IPS-NIHi11 (cell line): ENCODE measurements at places on chromosomes 3 and 15.

- peak; percentile 79 for DNase-seq
Observed at GRCh38 chr15:90648137-90649070, 68.7 kb upstream of the BLM start.

DNA sequence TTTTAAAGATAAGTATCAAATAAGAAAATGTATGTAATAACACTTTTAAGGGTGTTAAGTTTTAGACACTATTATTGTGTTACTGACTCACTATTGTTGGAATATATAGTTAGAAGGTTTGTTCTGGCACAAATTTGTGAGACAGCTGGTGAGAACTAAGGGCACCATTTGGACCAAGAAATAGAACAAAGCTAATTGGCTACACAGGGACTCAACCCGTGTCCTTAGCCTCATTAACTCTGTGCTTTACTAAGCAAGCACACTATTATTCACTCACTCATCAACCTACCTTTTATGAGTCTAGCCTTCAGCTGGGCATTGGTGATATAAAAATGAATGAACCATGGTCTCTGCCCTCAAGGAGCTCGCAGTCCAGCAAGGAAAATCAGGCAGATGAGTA, 4.1 kb upstream of the UNC13C start:
- no peak for DNase-seq

GRCh38 chr15:35932531-35932930, 386.6 kb upstream of the DPH6 start:
- DNase-seq, result no peak

- no peak for DNase-seq
Observed at GRCh38 chr3:146268535-146269219, 17.8 kb upstream of the PLSCR4 start.

DNA sequence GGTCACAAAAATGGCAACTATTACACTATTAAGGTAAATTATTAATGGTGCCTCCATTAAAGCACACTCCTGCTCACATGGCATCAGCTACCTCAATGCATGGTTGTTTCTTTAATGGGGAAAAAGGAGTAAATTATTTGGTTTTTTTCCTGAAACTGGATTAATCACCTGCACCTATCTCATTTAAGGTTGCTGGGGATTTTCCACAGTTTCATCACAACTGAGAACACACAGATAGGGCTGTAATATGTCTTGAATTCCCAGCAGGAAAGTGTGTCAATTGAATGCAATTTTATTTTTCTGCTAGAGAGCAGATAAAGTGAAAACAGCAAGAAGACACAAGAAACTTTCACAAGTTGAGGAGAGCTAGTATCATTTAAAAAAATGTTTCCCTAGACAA, 36.4 kb downstream of the RFTN1 start:
- no peak for DNase-seq

- DNase-seq, result peak; percentile 91
Observed at GRCh38 chr15:67820992-67821783, 4.1 kb upstream of the SKOR1 start.

- DNase-seq, result peak; percentile 54
Observed at GRCh38 chr3:50275996-50276761, 2.7 kb upstream of the LSMEM2 start.

GRCh38 chr3:81521855-81522254, 239.6 kb downstream of the GBE1 start:
- no peak for DNase-seq

DNA sequence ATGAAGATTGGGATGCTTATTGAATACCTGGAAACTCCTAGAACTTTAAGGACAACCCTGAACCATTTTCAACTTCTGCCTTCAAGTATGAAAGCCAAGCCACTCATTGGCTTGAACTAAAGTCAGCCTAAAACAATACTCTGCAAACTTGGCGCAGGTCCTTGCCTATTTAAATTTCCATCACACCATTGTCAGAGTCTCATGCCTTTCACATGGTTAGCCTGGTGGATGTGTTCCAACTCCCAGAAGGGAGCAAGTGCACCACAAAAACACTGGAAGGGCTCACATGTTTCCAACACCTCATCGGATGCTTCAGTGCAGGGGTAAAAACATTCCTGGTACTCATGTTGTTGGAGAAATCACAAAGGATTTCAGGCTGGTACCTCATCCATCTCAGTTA, 511.6 kb upstream of the MDFIC2 start:
- DNase-seq, result no peak

DNA sequence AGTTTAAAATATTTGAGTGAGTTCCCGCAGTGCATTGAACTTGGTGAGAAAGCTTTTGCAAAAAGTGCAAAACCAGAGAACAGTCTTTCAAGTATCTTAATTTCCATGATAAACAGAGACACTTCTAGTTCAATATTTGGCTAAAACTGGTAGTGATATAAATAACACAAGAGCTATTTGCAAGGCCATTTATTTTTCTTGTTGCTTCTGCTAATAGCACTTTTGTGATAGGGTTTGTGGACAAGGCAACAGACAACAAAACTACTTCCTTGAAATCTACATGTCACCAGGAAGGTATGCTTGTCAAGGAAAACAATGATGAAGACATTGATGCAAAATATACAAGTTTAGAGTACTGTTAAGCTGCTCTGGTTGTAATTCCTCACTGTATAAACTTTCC, 1225.1 kb downstream of the OTOL1 start:
- no peak for DNase-seq

- DNase-seq, result no peak
Observed at GRCh38 chr3:163543662-163544061, 1534.6 kb downstream of the SI start.

DNA sequence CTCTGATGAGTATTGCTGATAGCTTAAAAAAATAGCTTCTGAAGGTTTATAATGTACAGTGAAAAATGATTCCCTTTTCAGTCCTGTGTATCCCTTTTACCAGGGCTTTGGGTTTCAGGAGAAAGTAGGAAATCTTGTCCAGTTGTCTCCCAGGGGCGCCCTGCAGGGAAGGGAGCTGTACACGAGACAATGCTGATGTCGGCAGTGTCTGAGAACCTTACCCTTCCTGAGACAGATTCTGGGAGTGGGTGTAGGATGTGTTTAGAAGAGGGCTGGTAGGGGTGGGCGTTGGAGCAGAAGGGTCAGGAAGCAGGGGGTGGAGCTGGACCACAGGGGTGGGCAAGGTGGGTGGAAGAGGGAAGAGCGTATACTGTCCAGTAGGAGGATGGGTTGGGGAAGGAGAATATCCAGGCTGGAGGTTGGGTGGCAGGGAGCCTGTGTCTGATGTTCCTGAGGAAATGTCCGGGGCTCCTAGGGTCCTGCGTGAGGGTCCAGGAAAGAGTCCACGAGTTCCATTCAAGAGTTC, 5.6 kb downstream of the THPO start:
- DNase-seq, result no peak
